ENCODE measurements at places on chromosomes 2 and 18.

DNA sequence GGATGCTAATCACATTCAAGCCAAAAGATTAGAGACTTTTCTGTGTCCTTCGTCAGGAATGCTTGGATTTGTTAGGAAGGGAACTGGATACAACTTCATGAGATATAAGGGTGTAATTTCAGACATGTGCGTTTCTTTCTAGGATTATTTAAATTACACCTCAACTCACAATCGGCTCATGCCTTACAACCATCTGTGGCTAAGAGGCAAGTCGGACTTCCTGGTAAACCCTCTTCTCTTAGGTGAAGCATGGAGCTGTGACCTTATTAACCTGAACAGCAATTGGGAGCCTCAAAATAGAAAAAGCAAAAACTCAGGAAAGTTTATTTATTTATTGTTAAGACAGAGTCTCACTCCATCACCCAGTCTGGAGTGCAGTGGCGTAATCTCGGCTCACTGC lies 61.8 kb downstream of the SEMA4F start:
- DNase-seq = no peak

- DNase-seq = peak; percentile 18
These were observed 219.6 kb upstream of the RAB12 start for GRCh38 chr18:8389391-8390340.

DNA sequence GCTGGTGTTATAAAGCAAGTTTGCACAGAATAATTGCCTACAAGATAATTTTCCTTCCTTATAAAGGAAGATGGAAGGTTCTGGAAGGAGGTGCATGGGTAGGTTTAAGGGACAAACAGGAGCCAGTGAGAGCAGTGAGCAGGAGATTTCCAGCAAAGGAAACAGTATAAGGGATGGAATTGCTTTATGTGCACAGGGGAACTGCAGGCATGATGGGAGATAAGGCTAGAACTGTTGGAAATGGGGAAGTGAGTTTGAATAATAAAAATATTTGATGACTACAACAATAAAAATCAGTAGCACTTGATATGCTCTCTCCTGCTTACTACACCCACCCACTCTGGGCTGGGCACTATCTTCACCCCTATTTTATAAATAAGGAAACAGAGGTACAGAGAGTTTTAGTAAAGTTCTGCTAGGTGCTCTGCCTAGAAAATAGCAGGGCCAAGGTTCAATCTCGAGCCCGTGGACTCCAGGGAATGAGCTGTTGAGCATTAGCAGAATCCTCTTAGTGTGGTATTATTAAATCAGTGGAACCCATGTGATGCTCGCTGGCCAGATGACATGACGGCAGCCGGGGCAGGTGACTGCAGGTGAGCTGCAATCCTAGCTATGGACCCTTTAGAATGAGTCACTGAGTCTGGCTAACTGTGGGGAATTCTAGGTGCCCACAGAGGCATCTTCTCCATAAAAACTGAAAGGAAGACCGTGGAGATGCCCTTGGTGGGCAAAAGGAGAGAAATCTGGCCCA lies 302.5 kb downstream of the PIEZO2 start:
- DNase-seq = no peak

GRCh38 chr18:52499016-52499415 lies 159.0 kb downstream of the DCC start:
- no peak for DNase-seq

GRCh38 chr18:26960911-26961310 lies 95.4 kb upstream of the AQP4 start:
- no peak for DNase-seq

GRCh38 chr18:47929681-47930198 lies 719 bp downstream of the SMAD2 start:
- peak; percentile 47 for DNase-seq

DNA sequence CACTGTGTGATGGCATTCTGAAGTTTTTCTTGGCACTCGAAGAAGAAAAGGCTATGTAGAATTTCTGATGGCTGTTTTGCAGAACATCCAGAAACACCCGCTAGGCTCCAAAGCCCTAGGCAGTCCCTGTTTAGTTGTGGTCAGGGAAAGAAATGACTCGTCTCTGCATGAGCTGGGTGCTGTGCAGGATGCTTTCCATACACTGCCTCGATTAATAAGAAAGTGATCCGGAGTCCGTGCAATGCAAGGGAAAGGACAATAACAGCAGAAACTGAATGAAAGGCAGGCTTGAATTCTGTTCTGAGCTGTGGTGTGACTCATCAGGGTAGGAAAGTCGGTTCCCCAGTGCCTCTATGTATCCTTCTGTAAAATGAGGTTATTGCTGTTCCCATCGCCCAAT lies 18.7 kb downstream of the MAPRE3 start:
- no peak for DNase-seq

- DNase-seq = no peak
These were observed 27.2 kb downstream of the IL1R2 start for GRCh38 chr2:102018823-102019445.

GRCh38 chr2:233413559-233414272 lies 59.4 kb downstream of the DGKD start:
- DNase-seq = peak; percentile 73

DNA sequence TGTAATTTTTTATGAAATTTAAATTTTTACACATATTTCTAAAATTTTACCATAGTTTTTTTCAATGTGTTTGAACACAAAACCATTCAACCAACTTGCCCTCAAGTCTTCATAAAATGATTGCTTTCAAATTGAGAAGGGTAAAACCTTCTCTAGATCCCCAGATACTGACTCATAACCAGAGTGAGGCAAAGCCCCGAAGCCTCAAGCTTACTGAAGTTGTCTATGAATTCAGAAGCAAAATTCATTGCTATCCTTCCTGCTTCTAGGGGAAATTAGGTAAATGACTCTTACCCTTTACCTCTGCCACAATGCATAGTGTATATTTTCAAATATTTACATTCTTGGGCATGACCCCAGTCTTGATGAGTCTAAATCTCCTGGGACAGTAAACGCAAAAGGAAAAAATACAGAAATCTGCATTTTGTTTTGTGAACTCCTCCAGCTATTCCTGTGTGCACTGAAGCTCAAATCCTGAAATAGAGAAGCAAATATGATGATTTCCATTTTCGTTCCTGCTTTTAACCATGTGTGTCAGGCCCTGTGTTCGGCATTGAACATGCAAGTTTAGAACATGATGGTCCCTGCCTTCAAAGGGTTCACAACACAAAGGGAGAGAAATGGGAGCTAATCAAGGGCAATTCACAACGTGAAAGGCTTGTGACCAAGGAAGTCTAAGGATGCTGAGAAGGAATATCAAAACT lies 246.3 kb downstream of the SUCLG1 start:
- no peak for DNase-seq

DNA sequence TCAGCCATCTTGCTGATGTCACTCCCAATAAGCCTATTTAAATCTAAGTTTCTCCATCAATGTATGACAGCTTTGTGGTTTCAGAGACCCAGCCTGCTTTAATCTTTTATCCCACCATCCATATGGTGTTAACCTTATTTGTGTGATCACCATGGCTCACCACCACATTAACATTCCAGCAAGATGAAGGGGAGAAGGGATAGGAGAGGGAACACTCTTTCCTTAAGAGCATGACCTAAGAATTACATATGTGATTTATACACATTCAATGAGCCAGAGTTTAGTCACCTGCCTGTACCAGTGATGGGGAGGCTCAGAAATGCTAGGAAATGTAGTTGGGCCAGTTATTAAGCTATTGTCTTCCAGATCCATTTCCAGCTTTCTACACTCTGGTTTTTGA lies 44.5 kb upstream of the CHN1 start:
- DNase-seq = no peak

DNA sequence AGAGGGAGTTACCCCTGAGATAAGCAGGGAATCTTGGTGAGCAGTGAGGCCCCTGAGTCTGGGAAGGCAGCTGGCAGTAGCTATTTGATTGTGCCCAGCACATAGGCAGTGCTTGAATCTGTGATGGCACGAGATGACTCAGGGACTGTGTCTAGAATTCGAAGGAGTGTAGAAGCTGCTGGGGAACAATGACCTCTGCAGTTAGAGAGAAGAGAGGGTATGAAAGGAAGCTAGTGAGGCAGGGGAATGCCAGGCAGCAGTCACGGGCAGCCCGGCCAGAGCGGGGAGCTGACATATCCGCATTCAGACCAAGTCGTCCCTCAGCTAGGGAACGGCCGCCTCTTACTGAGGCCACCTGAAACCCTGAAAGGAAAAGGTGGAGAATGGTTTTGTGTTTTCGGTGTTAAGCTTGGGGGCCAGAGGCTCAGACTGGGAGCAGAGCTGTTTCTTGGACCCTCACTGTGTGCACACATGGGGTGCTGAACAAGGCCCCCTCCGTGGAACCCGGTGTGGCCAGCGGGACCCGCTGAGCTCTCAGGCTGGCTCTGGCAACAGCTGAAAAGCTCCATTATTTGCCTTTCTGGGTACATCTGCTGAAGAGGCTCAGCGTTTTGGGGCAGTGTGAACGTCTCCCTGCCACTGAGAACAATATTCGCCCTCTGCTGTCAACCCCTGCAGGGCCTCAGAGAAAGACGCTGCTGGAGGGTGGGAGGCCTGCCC lies 32.9 kb downstream of the ARHGEF4 start:
- DNase-seq = no peak

GRCh38 chr18:79819968-79820351 lies 22.2 kb downstream of the KCNG2 start:
- DNase-seq = no peak

DNA sequence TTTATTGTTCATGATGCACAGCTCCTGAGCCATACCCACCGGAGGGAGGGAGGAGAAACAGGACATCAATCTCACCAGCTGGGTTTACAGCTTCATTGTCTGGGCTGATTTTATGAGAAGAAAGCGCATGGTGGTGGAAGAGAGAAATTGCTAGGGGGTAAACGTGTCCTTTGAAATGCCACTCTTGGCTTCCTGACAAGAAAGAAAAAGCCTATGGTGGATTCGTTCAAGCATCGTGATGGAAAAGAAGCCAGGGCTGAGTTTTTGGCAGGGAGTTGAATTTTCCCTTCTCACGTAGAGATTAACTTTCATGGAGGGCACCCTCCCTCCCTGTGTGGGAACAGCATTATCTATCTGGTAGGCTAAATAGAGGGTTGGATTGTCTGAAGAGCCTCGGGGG lies 502.0 kb downstream of the SLC4A3 start:
- no peak for DNase-seq

DNA sequence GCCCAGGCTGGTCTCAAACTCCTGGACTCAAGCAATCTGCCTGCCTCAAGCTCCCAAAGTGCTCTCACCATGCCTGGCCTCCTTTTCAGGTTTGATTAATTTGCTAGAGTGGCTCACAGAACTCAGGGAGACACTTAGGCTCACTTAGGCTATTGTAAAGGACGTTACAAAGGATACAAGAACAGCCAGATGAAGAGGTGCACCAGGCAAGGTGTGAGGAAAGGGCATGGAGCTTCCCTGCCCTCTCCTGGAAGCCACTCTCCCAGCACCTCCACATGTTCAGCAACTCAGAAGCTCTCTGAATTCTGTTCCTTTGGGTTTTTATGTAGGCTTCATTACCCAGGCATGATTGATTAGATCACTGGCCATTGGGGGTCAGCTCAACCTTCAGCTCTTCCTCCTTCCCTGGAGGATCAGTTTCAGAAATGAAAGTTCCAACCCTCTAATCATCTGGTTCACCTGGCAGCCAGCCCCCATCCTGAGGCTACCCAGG lies 78.7 kb upstream of the RGPD5 start:
- no peak for DNase-seq

DNA sequence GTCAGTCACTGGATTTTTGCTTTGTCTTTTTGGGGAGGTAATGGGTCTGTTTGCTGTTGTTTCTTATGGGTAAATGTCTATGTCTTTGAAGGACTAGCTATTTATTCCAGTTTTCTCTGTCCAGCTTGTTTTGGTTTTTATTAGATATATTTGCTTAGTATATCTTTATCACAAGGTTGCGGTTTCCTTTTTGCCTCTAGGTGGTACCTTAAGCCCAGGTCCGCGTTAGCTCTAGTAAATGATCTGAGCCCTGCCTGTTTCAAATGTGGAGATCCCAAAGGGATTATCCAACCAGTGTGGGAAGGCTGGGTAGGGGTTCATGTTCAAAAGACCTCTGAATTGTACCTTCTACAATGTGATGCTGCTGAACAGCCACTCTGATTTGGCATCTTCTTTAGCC lies 114.5 kb downstream of the MYO3B start:
- no peak for DNase-seq

All from stimulated activated CD4-positive, alpha-beta T cell treated with anti-CD3 and anti-CD28 coated beads, Interleukin-4, amount 100 ng/mL, for 24 hours (primary cell).